ENCODE measurements at places on chromosomes 16 and 17.

GRCh38 chr17:57338257-57338914 is 82.1 kb downstream of the MSI2 start:
- no peak for DNase-seq

GRCh38 chr17:77465358-77466041 is 324.7 kb downstream of the SEC14L1 start:
- DNase-seq = no peak

GRCh38 chr17:31653691-31654090 is 205.4 kb downstream of the COPRS start:
- DNase-seq = no peak

DNA sequence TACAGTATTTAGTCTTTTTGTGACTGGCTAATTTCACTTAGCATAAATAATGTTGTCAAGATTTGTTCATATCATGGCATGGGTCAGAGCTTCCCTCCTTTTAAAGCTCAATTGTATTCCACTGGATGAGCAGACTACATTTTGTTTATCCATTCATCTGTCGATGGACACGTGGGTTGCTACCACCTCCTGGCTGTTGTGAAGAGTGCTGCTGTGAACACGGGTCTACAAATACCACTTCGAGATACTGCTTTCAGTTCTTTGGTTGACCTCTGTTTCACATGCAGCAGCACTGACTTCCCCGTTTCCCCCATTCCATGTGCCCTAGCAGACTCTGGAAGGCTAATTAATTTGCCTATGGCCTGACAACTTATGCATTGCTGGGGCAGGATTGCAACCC is 285.4 kb downstream of the SHISA9 start:
- no peak for DNase-seq

DNA sequence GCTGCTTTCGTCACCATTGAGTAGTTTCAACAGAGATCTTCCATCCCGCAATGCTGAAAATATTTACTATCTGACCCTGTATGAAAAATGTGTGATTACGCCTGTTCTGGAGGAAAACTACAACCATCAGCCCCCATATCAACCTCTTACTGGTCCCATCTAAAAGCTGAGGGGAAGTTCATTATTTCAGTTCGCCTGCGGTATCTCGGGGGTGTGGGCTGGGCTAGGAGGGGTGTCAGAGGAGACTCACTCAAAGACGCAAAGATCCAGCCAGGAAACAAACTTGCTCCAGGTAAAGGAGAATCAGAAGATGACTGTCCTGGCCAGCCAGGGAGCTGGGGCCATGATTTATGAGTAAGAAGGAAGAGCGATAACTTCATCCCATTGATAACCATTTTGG is 13.7 kb downstream of the CACNG1 start:
- DNase-seq = no peak

- DNase-seq = no peak
Observed at GRCh38 chr17:80124351-80124981, 22.5 kb downstream of the EIF4A3 start.

GRCh38 chr17:46082257-46082656 is 83.2 kb downstream of the STH start:
- no peak for DNase-seq
